Activated CD4-positive, alpha-beta memory T cell treated with anti-CD3 and anti-CD28 coated beads for 36 hours (primary cell): ENCODE measurements at places on chromosomes 6 and 20. TPM values are rescaled to one million over a fixed set of nuclear protein-coding genes. Genes with fewer than 3 reads are reported as not detected.

The CGAS gene
- total RNA-seq: 37.2 TPM

The SGK2 gene
- 0.87 TPM for total RNA-seq

The CD40 gene
- total RNA-seq: 3.2 TPM

The SYCP2L gene
- 0.10 TPM for total RNA-seq

The LTA gene
- total RNA-seq: 696 TPM
